Left ventricle myocardium inferior (tissue), 1 donor: ENCODE measurements at places on chromosomes 12 and 14. TPM values are rescaled to one million over a fixed set of nuclear protein-coding genes. Genes with fewer than 3 reads are reported as not detected.

GRCh38 chr14:90603336-90603735, 206.5 kb downstream of the CALM1 start:
- DNase-seq, result no peak

- no peak for DNase-seq
Measured at GRCh38 chr12:53975064-53975471, 314 bp upstream of the HOTAIR start.

DNA sequence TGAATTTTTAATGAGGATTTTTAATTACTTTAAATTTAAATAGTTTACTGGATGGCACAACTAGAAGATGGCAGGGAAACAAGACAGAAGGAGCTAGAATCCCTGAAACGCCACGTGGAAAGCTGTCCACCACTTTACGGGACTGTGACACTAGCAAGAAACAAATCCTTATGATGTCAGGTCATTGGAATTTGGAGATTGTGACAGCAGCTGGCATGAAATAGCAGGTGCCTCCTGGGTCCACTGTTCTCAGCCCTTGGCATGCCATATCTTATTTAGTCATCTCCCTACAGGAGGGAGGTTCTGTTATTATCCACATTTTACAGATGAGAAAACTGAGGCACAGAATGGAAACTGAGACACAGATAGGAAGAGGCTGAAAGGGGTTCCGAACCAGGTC, 113.8 kb downstream of the BCL11B start:
- DNase-seq, result no peak

DNA sequence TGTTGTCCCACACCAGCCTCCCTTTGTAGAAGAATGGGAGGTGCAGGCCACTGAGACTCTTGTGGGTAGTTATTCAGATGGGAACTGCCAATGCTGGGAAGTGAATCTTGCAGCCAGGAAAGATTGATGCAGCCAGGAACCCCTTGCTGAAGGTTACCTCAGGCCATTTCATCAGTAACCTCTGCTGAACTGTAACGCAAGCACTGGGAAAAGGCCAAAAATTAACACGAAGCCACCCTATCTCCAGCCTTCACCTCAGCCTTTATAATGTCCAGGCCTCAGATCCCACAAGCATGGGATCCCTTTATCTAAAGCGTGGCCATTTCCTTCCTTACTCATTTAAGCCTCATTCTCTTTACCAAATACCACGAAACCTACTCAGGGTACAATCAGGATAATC, 211.1 kb downstream of the SPTSSA start:
- no peak for DNase-seq

GRCh38 chr14:51369814-51370213, 129.8 kb downstream of the TMX1 start:
- no peak for DNase-seq

DNA sequence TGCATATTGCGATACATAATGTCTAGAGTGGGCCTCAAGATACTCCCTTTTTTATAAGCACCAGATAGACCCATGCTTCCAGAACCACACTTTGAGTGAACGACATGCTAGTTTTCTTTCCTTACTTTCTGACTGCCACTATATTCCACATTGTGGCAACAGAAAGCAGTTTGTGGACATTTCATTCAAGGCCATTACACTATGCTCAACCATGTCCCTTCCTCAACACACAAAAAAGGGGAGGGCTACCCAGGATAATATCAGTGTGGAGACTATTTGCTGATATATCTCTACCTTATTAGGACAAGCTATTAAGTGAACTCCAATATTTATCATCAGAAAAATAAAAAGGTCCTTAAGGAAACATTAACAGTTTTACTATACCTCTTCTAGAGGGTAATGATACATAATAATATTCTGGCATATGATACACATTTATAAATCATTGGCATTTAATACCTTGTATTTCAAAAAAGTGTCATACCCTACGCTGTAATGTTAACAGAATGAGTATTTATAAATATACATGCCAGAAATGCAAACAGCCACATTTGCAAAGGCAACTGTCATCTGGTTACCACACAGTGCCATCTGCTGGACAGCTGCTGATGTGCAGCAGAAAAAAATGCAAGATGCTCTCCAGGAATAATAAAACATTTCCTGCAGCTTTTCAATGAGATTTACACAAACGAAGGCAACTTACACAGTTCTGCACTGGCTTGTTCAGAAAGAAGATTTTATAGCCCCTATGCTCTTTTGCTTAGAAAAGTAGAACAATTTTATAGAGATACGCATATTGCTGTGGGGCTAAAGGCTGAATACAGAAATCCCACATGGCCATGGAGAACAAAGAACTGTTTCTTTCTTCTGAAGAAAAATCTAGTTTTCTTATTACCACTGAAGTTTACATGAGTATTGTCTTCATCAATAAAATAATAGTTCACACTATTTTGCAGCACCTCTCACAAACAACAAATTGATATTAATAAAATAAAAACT, 182.2 kb upstream of the GRIP1 start:
- DNase-seq, result peak; percentile 33

GRCh38 chr14:24310646-24311604, at the start of gene LTB4R:
Gene LTB4R, plus strand, starts transcription at chr14:24311502. Its CDS starts 4,150 bp downstream, at chr14:24315652.
- peak; percentile 79 for DNase-seq

- DNase-seq, result no peak
Measured at GRCh38 chr14:66645716-66646115, 137.8 kb downstream of the GPHN start.

DNA sequence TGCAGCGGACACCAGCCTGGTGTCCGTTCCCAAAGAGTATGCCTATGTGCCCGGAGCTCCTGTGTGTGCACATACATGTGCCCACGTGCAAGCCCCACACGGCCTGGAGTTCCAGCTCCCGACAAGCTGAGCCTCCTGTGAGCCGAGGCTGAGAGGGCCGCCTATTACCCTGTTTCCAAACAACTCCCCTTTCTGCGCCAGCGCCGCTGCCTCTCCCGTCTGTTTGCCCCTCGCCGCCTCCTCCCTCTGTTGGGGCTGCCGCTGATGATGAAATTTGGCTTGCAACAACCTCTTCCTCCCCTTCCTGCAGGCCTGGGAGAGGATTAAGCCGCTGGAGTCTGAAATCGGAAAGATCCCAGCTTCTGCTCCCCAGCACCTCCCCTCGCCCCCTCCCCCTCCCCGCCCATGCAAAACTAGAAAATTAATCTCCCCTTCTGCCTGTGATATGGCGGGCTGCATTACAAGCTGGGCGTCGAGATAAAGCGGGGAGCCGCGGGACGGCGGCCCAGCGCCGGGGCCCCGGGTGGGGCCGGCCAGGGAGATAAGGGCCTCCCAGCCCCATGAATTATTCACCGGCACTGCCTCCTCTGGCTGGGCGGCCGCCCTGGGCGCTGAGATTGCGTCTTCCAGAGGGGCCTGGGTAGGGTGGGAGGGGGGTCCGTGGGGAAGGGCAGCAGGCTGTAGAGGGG, 6.8 kb upstream of the ASIC1 start:
- peak; percentile 71 for DNase-seq

The LUM gene
- 115 TPM for total RNA-seq

The EIF2B2 gene
- total RNA-seq, result 31.5 TPM

The AKAP6 gene
- 218 TPM for total RNA-seq

The GATC gene
- 12.0 TPM for total RNA-seq

The BATF gene
- total RNA-seq, result 0.93 TPM

The CEP170B gene
- total RNA-seq, result 11.7 TPM

The DUSP6 gene
- total RNA-seq, result 16.1 TPM
